ENCODE measurements at places on chromosomes 13 and 19.
A peak's percentile ranks its signal among the peaks of the same experiment; 100 is the strongest.

- DNase-seq: no peak
Measured at GRCh38 chr13:20408181-20408580, 117.5 kb downstream of the CRYL1 start.

DNA sequence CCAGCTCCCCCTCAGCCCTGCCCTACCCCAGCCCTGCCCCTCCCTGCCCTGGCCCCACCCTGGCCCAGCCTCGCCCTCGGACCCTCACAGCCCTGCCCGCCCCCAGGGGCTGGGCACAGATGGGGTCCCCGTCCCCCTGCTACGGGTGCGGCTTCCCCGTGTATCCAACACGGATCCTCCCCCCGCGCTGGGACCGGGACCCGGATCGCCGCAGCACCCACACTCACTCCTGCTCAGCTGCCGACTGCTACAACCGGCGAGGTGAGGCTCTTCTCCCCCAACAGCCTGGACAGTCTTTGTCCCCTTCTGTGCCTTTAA, 5.2 kb downstream of the SHFL start:
- no peak for DNase-seq

GRCh38 chr13:52112591-52112990, 16.3 kb downstream of the NEK5 start:
- DNase-seq: no peak

DNA sequence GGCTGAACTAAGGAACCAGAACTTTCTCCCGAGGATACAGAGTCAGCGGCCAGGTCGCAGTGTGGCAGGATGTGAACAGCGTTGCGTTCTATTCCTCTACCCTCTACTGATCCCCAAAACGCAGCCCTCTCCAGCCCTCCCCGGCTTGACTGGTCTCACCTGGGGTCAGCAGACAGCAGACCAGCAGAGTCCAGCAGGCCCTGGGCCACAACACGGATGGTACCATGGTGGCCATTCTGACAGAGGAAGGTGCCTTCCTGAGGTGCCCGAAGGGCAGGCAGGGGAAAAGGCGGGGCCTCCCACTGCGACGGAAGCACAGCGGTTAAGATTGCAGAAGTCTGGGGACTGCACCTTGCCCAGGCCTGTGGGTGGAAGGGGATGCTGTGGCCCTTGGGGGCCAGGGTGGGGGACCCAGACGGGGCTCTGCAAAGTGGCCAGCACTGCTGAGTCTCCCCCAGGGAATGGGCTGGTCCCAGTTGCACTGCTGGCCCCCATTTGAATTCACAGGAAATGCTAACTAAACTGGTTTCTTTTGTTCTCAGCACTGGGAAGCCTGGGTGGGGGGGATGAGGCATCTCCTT, at the start of gene ICAM3:
ICAM3 (minus strand) TSS at position 245 of the 581 bp plus-strand sequence; CDS start at position 235, 10 bp downstream.
- no peak for DNase-seq

GRCh38 chr13:93847162-93847561, 620.6 kb downstream of the GPC6 start:
- DNase-seq: no peak

DNA sequence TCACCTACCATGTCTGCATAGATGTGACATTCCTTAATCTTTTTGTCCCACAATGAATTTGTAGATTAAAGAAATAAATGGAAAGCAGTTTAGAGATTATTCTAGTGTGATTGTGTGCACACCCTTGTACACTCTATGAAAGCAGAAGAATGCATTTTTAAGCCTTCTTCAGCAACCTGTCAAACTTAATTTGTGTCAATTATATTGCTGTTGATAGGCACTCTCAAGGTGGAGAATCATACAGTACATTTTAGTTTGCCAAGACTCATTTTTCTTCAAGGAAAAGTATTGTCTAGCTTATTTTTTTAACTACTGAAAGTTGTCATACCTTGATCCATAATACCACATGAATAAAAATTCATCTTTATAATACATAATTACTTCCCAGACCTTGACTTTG, 1898.9 kb downstream of the OLFM4 start:
- DNase-seq: no peak

GRCh38 chr19:8457209-8457608, 12.4 kb downstream of the HNRNPM start:
- no peak for DNase-seq

GRCh38 chr13:24118576-24118975, 41.9 kb upstream of the SPATA13 start:
- no peak for DNase-seq

DNA sequence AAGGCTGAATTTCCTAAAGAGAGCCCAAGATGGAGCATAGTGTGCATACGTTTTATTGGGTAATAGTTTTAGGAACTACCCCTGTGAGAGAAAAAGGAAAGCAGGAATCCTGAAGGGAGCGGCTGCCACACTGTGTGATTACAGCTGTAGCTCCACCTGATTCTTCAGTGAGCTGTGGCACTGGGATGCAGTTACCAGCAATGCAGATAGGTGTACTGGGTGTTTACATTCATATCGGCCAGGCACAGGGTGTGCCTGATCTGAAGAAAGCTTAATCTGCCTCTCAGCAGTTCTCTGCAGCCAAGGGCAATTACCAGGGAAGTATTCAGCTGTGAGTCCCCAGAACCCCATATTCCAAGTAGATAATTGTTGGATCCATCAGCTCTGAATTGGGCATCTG, 1541.8 kb downstream of the EFNB2 start:
- DNase-seq: no peak

DNA sequence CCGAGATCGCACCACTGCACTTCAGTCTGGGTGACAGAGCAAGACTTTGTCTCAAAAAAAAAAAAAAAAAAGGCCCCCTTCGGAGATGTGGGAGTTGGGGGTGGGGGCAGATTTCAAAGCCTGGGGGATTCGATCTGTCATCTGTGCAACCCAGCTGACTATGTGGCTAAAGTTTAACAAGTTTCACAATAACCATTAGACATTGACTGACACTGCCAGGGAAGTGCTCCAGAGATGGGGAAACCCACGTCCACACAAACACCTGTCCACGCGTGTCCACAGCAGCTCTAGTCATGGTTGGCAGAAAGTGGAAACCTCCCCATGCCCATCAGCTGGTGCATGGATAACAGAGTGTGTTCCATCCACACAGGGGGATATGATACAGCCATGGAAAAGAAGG, 37.6 kb upstream of the HOMER3 start:
- no peak for DNase-seq

GRCh38 chr19:739998-740715, 10.8 kb upstream of the MISP start:
- no peak for DNase-seq

DNA sequence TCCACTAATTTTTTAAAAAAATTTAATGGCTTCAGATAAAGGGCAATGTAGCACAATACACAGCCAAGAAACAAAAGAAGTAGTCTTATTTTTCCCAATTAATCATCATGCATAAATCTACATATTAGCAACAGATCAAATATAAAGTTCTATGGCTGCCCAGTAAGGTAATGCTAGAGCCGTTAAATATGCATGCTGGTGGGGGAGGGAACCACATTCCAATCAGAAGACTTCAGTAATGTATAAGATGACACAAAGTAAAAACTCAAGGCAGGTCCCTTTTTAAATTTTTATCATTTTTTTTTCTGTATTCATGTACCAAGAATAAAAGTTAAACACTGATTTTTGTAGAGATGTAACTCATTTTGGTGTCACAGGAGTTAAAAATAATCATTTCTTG, 62.0 kb downstream of the MPHOSPH8 start:
- DNase-seq: no peak

GRCh38 chr19:38373907-38374331, 452 bp upstream of the PSMD8 start:
- DNase-seq: no peak

DNA sequence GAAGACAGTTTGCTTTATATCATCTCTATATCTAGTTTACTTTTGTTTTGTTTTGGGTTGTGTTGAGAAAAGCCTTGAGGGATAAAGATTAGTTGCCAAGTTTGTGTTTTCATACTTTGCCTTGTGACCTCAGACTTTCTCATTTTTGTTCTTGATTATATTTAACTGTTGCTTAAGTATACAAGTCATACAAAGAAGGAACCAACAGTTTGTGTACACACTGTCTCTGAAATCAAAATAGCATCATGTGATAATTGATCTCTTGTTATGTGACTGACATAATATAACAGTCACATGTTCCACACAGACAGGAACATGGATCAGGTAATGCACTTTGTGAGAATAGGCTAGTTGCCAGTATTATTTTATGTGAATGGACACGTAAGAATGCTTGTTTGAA, 70.8 kb downstream of the SHISA2 start:
- no peak for DNase-seq

DNA sequence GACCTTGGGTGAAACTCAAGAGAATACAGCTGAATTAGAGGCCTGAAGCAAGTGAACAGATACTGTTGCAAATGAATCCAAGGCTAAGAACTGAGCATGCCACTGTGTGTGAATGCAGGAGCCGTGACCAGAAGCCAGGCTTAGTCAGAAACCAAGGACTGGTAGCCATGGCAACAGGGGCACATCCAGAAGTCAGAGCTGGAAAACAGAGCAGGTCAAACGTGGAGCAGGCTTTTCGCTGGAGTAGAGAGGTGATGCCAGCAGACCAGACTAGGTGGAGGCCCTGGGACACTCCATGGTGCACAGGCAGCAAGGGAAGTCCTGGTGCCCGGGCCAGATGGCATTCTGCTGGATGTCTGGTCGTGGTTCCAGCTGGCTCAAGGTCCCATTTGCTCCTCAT, 564.1 kb downstream of the PCDH9 start:
- DNase-seq: peak; percentile 33

GRCh38 chr19:19276386-19276785, 3.3 kb upstream of the TM6SF2 start:
- no peak for DNase-seq

DNA sequence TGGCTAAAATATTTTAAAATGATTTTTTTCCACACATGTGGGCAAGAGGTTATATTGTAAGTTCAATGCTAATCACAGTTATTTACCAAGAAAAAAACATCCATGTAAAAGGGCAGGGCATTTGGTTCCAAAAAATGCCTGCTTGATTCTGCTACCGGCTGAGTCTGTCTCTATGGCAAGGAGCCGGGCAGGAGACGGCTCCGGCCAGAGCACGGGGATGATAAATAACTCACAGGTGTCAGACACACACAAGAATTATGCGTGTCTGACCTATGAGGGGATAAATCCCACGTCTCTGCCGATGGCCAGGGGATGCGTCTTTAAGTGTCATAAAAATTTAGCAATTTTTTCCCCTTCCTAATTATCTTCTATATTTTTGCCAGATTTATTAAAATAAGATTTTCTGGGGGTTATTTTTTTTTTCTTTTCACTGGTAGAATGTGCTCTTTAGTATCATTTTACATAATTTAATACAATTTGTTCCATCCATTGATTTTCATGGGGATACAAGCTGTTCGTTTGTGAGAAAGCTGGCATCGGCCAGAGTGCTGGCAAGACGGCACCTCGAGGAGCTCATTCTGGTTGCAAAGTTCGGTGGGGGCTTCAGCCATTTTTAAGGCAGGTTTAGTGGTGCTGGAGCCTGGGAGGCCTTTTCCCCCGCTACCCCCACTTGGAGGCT, 253.9 kb downstream of the ZNF536 start:
- DNase-seq: no peak

DNA sequence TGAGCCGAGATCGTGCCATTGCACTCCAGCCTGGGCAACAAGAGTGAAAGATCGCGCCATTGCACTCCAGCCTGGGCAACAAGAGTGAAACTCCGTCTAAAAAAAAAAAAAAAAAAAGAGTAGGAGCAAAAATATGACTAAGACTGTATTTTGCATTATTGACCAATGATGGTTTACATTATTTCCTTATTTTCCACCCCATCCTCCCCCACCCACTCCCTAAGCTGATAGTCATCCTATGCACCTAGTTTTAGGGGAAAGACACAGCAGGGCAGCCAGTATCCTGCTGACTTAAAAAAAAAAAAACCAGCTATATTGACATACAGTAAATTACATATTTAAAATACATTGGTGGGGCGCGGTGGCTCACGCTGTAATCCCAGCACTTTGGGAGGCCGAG, 25.1 kb downstream of the VAV1 start:
- no peak for DNase-seq

DNA sequence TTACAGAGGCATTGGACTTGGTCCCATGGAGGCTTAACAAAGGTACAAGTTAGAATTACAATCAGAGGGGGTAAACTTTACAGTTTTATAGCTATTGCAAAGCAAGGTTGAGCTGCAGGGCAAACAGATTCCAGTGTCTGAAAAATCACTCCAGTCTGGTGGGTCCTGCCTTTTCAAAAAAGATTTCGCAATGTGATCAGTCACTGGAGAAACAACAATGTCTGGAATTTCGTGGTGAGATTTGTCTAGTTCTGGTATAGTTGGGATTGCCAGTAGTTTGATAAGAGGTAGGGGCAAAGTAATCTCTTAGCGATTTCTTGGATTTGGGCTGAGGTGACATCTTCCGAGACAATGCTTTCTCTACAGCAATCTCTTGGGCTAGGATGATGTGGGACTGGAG, 1198.2 kb upstream of the PCDH9 start:
- no peak for DNase-seq

- no peak for DNase-seq
Measured at GRCh38 chr19:741506-742131, 9.3 kb upstream of the MISP start.

DNA sequence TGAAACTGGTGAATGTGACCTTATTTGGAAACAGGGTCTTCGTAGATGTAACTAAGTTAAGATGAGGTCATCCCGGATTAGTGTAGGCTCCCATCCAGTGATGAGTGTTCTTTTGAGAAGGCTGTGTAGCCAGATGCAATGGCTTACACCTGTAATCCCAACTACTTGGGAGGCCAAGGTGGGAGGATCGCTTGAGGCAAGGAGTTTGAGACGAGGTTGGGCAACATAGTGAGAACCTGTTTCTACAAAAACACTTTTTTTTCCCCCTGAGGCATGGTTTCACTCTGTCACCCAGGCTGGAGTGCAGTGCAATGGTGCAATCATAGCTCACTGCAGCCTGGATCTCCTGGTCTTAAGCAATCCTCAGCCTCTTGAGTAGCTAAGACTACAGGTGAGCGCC, 36.4 kb downstream of the FBN3 start:
- DNase-seq: no peak

GRCh38 chr19:45906221-45906620, 3.8 kb upstream of the MYPOP start:
- no peak for DNase-seq

All from midbrain (tissue), 1 donor.